IMR-90 (cell line): ENCODE measurements at places on chromosomes 13 and 19. TPM values are rescaled to one million over a fixed set of nuclear protein-coding genes. Genes with fewer than 3 reads are reported as not detected.

DNA sequence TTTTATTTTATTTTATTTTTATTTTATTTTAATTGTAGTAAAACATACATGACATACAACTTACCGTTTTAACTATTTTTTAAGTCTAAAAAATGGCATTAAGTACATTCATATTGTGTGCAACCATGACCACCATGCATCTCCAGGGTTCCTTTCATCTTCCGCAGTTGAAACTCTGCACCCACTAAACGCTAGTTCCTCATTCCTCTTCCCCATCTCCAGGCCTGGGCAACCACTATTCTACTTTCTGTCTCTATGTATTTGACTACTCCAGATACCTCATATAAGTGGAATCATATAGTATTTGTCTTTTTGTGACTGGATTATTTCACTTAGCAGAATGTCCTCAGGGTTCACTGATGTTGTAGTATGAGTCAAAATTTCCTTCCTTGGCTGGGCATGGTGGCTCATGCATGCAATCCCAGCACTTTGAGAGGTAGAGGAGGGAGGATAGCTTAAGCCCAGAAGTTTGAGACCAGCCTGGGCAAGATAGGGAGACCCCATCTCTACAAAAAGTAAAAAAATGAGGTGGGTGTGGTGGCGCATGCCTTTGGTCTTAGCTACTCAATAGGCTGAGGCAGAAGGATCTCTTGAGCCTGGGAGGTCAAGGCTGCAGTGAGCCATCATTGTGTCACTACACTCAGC, 55.7 kb upstream of the ZNF507 start:
- H3K4me3 ChIP-seq = no peak overlapping the region
- H3K36me3 ChIP-seq = no peaks in the 10 kb centered on the region
- H3K27ac ChIP-seq = no peak overlapping the region
- DNase-seq = no peak
- no peaks in the 10 kb centered on the region for H3K27me3 ChIP-seq

DNA sequence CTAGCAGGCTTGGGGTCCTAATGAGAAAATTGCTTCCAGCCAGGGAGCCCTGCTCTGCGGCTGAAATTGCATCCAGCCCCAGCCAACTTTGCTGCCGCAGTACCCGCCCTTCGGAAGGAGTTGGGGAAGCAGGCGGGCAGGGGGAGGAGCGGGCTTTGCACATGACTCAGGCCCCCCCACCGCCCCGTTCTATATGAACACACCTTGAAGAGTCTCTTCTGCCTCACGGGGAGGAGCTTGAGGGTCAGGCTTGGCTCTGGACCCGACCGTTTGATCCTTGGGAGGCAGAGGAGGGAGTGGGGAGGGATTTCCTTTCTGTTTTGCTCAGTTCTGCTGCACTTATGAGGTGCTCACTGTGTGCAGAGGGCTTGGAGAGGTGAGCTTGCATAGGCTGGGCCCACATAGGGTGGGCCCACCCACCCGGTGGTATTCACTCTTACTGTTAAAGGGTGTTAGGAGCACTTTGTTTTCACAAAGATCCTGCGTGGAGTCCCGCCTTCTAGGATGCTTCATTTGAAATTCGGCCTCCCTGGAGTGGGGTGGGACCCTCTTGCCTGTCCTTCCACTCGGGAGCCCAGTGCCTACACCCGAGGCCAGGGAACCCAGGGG, 46.5 kb downstream of the LYL1 start:
- H3K27ac ChIP-seq = peak overlapping the region; percentile 100
- peaks cover 77% of the 10 kb centered on the region for H3K4me1 ChIP-seq
- H3K36me3 ChIP-seq = peaks cover 7% of the 10 kb centered on the region; the same call in 1 of the 2 replicates
- peak; percentile 71 for DNase-seq

- peaks cover 4% of the 10 kb centered on the region for H3K36me3 ChIP-seq
- peak within 1 kb of the TSS; percentile 87 for H3K27ac ChIP-seq
- peak; percentile 99 for DNase-seq
- peaks cover 2% of the 10 kb centered on the region; the same call in 1 of the 2 replicates for H3K4me1 ChIP-seq
- no peaks in the 10 kb centered on the region for H3K27me3 ChIP-seq
- peak within 1 kb of the TSS; percentile 56 for H3K4me3 ChIP-seq
Observed at GRCh38 chr19:49451430-49452181, at the start of gene PIH1D1. Gene PIH1D1 (minus strand): TSS chr19:49451814. CDS start chr19:49451574, 240 bp downstream.

- no peak overlapping the region for H3K4me3 ChIP-seq
- H3K36me3 ChIP-seq = no peaks in the 10 kb centered on the region
- H3K4me1 ChIP-seq = no peaks in the 10 kb centered on the region
- DNase-seq = no peak
- H3K27ac ChIP-seq = no peak overlapping the region
Observed at GRCh38 chr19:52101866-52102562, 6.4 kb upstream of the ZNF841 start.

DNA sequence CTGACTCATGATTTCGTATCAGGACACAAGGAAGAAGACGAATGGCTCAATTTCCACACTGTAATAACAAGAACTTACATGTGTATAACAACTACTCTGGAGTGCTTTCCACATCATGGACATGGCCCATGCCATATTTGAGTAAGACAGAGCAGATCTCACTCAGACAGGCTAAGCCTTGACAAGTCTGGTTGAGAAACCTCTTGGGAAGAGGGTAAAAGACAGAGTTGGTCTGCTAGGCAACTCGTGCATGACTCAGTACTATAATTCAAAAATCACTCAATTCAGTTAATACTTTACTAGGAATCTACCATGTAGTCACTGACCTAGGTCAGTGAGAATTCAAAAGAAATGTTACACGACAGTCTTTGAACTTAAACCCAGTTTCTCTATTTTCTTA, 5.7 kb upstream of the THSD1 start:
- peak; percentile 81 for DNase-seq
- peaks cover 16% of the 10 kb centered on the region for H3K4me1 ChIP-seq
- no peak overlapping the region for H3K27ac ChIP-seq
- peaks cover 5% of the 10 kb centered on the region; the same call in 1 of the 2 replicates for H3K36me3 ChIP-seq

DNA sequence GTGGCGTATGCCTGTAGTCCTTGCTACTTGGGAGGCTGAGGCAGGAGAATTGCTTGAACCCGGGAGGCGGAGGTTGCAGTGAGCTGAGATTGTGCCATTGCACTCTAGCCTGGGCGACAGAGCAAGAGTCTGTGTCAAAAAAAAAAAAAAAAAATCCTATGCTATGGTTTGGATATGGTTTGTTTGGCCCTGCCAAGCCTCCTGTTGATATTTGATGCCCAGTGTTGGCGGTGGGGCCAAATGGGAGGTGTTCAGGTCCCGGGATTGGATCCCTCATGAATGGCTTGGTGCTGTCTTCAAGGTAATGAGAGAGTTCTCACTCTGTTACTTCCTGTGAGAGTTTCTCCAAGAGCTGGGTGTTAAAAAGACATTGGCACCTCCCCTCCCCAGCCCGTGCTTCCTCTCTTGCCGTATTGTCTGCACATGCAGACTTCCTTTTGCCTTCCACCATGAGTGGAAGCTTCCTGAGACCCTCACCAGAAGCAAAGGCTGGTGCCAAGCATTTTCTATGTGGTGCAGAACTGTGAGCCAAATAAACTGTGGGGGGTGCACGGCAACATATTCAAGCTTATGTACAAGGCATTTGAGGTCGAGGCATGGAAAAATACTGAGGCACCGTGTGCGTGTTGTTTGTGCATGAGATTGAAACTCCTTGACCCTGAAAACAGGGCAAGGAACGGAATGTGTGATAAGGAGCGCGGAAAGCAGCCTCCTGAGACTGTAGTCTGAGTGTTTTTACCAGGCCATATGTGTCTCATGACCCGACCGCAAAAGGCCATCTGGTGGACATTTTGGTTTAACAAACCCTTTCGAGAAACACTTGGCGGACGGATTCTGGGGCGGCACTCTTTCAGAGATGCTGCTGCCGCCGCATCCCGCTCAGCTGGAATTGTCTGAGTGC, 7.3 kb downstream of the SIGLEC9 start:
- H3K27ac ChIP-seq = no peak overlapping the region
- no peak overlapping the region for H3K4me3 ChIP-seq
- H3K27me3 ChIP-seq = no peaks in the 10 kb centered on the region; the same call in 1 of the 2 replicates
- DNase-seq = peak; percentile 38

DNA sequence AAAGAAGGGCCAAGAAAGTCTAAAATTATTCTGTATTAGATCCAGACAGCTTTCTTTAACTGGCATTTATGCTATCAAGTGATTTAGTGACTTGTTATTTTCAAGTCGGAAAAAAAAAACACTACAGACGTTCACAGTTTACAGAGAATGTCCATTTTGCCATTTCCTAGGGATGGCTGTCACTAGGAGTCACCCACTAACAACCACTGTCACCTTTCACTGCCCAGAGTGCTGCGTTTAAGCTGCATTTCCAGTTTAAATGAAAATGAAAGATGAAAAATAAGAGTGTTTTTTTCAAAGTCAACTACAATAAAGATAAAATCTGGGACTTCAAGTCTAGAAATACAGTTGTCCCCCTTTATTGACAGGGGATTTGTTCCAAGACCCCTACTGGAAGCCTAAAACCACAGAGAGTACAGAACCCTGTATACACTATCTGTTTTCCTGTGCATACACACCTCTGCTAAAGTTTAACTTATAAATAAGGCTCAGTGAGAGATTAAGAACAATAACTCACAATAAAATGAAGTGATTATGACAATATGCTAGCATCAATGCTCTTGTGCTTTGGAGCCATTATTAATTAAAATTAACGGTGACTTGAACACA, 112.5 kb downstream of the SACS start:
- DNase-seq = no peak
- H3K27me3 ChIP-seq = no peaks in the 10 kb centered on the region
- no peak overlapping the region for H3K4me3 ChIP-seq

GRCh38 chr13:97752961-97753668, 200.4 kb upstream of the IPO5 start:
- H3K27ac ChIP-seq = no peak overlapping the region
- no peak for DNase-seq
- peaks cover 3% of the 10 kb centered on the region; the same call in 1 of the 2 replicates for H3K27me3 ChIP-seq

GRCh38 chr19:45216667-45217066, 28.5 kb downstream of the EXOC3L2 start:
- H3K27ac ChIP-seq = no peak overlapping the region
- peaks cover 70% of the 10 kb centered on the region for H3K27me3 ChIP-seq
- no peaks in the 10 kb centered on the region for H3K36me3 ChIP-seq
- H3K4me3 ChIP-seq = no peak overlapping the region

DNA sequence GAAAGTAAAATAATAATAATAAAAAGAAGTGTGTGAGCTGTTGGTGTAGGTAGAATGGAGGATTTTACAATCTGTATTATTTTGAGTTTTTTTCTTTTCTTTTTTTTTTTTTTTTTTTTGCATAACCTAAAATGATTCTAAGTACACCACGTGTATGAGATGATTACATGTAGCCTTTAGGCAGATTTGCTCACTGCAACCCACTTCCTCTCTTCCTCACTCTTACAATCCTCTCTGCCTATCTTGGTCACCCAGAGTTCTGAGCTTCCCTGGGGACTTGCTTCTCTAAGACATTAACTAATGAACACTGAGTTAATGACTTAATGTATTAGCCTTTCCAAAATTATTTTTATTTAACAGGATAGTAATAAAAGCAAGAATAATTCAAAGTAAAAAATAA, 1169.6 kb downstream of the EFNB2 start:
- no peaks in the 10 kb centered on the region for H3K4me1 ChIP-seq
- DNase-seq = no peak
- no peaks in the 10 kb centered on the region for H3K36me3 ChIP-seq
- H3K27ac ChIP-seq = no peak overlapping the region

DNA sequence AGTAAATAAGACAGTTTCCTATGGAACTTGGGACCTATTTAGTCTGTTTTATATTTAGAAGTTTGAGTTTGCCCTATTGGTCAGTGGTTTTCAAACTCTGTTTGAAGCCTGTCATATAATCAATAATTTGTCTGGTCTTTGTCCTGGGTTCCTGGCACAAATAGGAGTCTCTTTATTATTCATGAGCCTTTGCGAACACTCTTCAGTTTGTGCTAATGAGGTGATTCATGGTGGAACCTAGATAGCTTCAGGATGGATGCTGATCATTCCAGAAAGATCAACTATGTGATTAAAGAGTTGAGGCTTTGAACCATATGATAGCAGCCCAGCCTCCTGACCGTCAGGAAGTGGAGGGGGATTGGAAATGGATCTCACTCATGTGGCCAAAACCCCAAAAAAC, 10.0 kb upstream of the VWA8 start:
- no peak for DNase-seq
- H3K4me3 ChIP-seq = no peak overlapping the region
- no peaks in the 10 kb centered on the region for H3K36me3 ChIP-seq
- 0 out of 2 replicates have a peak, but pooled peaks cover 3% of the 10 kb centered on the region for H3K4me1 ChIP-seq
- no peaks in the 10 kb centered on the region for H3K27me3 ChIP-seq

DNA sequence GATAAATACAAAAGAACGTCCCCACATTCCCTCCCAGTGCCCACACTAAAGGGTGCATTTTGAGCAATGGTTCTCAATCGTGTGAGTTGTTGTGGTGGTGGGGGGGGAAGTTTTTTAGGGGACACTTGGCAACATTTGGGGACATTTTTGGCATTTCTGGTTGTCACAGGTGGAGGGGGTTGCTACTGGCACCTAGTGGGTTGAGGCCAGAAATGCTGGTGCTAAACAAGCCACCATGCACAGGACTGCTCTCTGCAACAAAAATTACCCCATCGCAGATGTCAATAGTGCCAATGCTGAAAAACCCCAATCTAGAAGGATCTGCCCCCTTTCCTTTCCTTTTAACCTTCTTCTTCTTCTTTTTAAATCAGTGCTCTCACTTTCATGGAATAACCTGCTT, 453.3 kb downstream of the TSHZ3 start:
- H3K4me1 ChIP-seq = no peaks in the 10 kb centered on the region
- no peak overlapping the region for H3K27ac ChIP-seq
- no peaks in the 10 kb centered on the region for H3K36me3 ChIP-seq
- no peaks in the 10 kb centered on the region for H3K27me3 ChIP-seq

DNA sequence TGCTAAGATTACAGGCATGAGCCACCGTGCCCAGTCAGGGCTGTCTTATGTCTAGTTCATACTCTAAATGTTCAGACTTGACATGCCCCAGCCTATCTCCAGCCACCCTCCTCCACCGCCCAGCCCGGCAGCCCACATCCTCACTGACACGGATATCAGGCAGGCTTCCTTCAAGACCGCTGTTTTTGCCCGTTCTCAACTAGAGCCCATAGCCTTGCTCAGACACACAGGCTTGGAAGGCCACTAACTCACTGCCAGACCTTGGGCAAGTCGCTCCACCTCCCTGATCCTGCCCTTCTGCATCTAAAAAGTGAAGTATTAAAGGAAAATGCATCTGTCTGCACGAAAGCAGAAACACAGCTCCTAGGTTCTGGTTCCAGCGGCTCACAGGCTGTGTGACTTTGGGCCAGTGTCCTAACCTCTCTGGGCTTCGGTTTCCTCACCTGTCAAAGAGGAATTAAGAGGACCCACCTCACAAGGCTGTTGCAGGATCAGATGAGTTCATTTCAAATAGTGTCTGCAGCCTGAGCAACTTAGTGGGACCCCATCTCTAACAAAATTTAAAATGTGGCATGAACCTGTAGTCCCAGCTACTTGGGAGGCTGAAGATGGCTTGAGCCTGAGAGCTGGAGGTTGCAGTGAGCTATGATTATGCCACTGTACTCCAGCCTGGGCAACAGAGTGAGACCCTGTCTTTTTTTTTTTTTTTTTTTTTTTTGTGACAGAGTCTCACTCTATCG, 14.5 kb upstream of the CERS4 start:
- H3K4me1 ChIP-seq = peaks cover 2% of the 10 kb centered on the region; the same call in 1 of the 2 replicates
- DNase-seq = no peak
- peaks cover 2% of the 10 kb centered on the region; the same call in 1 of the 2 replicates for H3K27me3 ChIP-seq
- no peak overlapping the region for H3K27ac ChIP-seq

ZNF506 gene
- total RNA-seq = 6.1 and 8.1 TPM in 2 replicates

FCER2 gene
- not detected in 2 replicates for total RNA-seq

LSM14A gene
- total RNA-seq = 44.3 and 49.4 TPM in 2 replicates

ICAM3 gene
- 6.6 and 7.8 TPM in 2 replicates for total RNA-seq

PGLYRP1 gene
- total RNA-seq = not detected in 2 replicates

FUT1 gene
- under 0.01 and 0.18 TPM in 2 replicates for total RNA-seq

ERFL gene
- total RNA-seq = not detected in 2 replicates

TGFBR3L gene
- not detected in 2 replicates for total RNA-seq
